D721Med (cell line): ENCODE measurements at places on chromosomes 16 and 17.

DNA sequence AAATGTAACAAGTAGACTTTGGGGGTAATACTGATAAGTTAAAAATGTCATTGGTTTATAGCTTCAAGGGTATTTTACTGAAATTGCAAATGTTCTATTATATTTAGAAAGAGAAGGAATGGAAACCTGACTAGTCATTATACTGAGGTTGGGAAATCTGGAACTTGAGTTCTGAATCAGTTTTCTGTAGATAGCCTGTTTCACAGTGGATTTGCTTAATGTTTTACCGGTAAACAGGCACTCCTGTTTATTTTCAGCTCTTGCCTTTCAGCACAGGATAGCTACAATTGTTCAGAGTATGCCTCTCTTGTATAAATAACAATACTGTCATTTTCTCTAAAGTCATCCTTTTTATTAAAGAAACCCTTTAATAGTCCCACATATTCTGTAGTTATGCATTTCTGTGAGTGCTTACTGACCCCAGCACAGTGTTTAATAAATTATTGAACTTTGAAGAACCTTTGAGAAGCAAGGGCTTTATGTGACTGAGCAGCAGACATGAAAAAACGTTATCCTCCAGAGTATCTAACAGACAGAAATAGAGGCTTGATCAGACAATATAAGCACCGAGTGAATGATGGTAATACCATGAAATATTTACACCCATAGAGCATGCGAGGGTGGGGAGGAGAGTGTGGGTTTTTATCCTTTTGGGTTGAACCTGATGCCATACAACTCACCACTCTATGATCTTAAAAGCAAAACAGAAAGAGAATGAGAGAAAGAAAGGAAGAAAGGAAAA, 58.2 kb downstream of the FTO start:
- DNase-seq = no peak

- DNase-seq = no peak
Measured at GRCh38 chr17:68169840-68170239, 78.0 kb upstream of the AMZ2 start.

DNA sequence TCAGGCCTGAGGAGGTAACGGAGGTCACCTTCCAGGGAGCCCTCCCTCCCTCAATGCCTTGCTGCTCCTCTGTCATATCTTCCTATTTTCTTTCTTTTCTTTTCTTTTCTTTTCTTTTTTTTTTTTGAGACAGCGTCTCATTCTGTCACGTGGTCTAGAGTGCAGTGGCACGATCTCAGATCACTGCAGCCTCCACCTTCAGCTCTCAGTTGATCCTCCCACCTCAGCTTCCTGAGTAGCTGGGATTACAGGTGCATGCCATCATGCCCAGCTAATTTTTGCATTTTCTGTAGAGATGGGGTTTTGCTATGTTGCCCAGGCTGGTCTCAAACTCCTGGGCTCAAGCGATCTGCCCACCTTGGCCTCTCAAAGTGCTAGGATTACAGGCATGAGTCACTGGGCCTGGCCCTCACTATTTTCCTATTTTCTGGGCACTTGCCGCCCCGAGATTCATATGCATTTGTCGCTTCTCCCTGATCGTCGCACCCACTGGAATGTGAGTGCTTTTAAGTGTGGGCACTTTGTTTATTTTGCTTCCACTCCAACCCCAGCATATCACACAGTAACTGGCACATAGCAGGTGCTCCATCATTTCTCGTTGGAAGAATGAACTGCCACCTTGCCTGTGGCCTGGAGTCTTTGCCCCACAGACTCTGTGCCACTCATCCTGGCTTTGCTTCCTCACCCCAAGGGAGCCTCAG, 31.7 kb downstream of the CPNE2 start:
- DNase-seq = no peak

- no peak for DNase-seq
Measured at GRCh38 chr17:66446419-66446818, 144.0 kb downstream of the PRKCA start.

- DNase-seq = no peak
Measured at GRCh38 chr17:65190467-65191097, 53.4 kb downstream of the RGS9 start.

- DNase-seq = no peak
Measured at GRCh38 chr16:31334934-31335333, 20.0 kb upstream of the ITGAX start.

DNA sequence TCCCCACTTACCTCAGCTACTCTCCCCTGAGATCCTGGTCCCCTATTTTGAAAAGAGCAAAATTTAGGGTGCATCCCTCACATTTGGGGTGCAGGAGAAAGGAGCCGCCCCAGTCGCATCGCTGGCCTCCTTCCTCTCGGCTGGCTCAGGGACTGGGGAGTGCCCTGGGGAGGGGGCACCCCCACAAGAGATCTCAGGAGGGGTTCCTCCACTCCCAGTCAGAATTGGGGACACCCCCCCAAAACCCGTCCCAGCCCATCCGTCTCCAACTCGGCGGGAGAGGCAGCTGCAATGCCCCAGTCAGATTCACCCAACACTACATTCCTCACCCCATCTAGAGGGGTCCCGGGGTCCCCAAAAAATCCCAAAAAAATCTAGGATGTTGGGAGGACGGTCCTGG, 3.5 kb upstream of the BCL6B start:
- DNase-seq = no peak

- no peak for DNase-seq
Measured at GRCh38 chr17:60224064-60224463, 74.3 kb downstream of the CA4 start.

DNA sequence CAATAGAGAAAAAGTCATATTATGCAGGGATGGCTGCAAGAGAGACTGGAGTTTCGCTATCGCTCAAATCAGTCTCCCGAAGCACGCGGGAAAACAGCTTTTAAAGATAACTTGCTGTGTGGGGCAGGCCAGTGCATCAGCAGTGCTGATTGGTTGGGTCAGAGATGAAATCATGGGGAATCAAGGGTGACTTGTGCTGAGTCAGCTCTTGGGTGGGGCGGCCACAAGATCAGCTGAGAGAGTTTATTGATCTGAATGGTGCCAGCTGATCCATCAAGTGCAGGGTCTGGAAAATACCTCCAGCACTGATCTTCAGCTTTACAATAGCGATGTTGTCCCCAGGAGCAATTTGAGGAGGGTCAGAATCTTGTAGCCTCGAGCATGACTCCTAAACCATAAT, 430.5 kb downstream of the RBFOX1 start:
- no peak for DNase-seq

DNA sequence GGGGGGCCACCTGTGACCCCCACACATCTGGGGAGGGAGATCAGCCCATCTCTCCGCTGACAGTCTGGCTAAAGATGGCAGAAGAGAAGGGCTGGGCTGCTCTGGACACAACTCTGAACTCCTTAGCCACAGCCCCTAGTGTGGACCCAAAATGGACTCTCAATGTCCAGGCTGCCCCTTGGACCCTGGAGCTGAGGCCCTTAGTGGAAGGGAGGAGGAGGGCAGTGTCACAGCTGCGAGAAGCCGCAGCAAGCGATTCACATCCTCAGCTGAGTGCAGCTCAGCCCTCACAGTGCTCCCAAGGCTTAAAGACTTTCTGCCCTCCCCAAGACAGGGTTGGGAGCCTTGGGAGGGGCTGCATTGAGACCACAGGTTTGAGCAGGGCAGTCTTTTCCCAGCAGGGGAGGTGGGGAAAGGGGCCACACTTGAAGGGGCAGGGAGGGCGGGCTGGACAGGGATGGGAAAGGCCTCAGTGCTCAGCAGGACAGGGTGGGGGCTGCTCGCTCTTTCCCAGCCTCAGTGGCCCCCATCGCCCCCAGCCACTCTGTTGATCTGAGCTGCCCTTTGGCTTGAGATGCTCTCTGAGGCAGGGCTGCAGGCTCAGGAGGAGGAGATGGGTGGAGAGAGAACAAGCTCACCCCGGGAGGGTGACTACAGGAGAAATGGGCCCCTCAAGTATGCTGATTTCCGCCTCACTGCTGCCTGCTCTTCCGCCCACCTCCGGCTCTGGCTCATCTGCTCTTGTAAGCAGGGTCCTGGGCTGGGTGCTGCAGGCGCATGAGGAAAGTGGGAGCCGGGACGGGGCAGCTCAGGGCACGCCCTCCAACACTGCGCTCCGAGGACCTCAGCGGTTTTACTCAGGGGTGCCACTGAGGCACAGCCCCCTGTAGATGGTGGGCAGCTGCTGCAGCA, 50.9 kb upstream of the MTSS2 start:
- no peak for DNase-seq

DNA sequence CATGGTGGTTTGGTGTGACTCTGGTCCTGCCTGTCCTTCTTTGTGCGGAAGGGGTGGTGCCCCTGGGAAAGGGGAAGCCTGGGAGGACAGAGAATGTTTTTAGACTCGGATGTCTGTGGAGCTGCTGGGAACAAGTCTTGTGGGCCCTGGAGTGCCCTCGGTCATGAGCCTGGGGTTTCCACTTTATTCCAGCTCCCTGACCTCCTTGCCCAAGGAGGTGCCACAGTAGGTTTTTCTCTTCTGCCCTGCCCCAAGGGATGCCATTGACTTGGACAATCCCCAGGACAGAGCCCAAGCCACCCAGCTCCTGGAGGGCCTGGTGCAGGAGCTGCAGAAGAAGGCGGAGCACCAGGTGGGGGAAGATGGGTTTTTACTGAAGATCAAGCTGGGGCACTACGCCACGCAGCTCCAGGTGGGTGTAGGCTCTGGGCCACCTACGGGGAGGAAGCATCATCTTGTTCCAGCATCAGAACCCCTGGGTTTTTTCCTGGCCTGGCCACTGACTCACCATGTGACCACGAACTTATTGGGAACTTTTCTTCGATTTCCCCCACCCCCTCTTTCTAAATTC, 1.4 kb downstream of the STAT5A start:
- DNase-seq = no peak

GRCh38 chr17:70739065-70739464, 569.7 kb downstream of the KCNJ2 start:
- DNase-seq = no peak

GRCh38 chr16:50173316-50173715, 20.2 kb downstream of the TENT4B start:
- no peak for DNase-seq

- no peak for DNase-seq
Measured at GRCh38 chr17:14316126-14316832, 15.4 kb downstream of the HS3ST3B1 start.

DNA sequence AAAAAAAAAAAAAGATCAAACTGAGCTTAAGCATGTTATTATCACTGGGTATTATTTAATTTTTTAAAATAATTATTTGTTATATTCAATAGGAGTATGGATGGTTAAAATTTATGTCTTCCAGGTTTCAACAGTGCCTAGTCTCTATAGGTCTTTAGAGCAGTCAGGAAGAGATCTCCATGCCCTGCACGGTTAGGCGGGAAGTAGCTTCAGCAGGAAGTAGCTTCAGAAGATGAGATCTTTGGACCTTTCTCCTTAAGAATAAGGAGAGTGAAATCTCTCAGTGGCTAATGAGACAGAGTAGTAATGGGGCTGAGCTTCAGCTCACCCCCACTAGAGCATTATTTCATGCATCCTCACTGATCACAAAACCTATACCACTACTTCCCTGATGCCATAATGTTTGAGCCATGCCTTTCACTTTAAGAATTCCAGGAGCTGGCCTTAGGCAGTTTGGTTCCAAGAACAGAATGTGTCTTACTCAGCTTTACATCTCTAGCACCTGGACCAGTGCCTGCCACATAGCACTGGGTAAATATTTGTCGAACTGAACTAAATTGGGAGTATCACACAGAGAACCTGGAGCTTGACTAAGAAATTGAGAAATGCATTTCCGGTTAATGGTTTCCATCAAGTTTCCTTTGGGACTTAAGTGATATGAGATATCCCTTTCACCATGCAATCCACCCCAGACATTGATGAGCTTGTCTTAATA, 43.5 kb downstream of the SCPEP1 start:
- no peak for DNase-seq
